Stimulated activated CD8-positive, alpha-beta memory T cell treated with anti-CD3 and anti-CD28 coated beads, Interleukin-4, amount 100 ng/mL, for 1 hour (primary cell): ENCODE measurements at places on chromosomes 11 and 22.

DNA sequence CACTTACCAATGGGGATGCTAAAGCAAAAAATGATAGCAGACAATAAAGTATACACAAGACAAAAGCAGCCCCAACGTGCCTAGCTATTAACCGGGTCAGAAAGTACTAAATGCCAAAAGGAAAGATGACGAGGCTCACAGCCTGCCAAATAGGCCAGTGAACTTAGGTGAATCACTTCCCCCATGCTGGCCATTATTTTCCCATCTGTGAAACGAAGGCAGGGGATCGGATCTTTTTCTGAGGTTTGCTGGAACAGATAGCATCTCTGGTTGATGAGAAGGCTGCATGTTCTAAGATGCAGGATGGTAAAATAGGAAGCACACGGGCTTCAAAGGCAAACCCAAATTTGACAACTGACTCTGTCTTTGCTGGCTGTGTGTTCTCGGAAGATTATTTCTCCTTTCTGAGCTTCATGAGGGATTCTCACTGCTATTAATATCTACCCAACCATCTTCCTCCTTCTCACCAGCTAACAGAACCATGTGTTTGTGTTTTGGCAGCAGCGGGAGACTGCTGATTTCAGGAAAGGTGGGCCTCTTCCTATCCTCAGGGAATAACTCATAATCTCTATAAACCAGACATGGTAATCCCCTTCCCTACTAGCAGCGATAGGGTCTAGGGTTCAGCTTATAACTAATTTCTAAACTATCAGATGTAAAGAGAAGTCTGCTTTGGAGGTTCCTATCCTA lies 390.7 kb downstream of the LARGE1 start:
- no peak for DNase-seq

- DNase-seq: no peak
Observed at GRCh38 chr11:114925591-114925990, 247.3 kb downstream of the NXPE2 start.

DNA sequence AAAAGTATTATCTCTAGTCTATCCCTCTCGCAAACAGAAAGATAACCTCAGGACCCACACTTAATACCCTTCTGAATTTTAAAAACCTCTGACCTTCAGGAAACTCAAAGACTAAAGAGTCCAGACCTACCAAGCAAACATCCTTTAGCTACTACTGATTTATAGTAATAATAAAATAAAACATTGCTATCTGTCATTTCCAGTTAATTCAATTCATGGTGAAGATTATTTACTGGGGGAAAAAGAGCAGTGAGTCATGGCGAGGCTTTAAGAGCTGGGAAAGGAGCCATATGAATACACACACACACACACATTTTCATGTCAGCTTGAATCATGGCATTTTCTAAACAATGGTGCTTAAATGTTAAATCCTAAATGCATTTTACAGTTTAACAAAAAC lies 87.1 kb downstream of the FAM76B start:
- DNase-seq: no peak

DNA sequence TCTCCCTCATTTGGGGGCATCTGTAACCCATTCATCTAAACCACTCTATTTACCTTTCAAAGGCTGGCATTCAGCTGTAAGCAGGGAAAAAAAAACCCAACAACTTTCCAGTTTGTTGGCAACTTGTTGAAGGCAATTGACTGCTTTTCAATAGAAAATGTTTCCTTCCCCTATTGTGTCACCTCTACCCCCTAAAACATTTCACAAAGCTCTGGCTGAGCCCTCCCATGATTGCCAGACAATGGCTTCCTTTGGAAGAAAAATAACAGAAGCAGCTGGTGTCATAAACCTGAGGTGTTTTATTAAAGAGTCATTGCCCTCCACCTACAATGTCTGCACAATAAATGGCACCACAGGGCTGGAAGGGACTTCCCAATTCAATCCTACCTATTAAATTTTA lies 22.1 kb upstream of the PSMA1 start:
- no peak for DNase-seq

DNA sequence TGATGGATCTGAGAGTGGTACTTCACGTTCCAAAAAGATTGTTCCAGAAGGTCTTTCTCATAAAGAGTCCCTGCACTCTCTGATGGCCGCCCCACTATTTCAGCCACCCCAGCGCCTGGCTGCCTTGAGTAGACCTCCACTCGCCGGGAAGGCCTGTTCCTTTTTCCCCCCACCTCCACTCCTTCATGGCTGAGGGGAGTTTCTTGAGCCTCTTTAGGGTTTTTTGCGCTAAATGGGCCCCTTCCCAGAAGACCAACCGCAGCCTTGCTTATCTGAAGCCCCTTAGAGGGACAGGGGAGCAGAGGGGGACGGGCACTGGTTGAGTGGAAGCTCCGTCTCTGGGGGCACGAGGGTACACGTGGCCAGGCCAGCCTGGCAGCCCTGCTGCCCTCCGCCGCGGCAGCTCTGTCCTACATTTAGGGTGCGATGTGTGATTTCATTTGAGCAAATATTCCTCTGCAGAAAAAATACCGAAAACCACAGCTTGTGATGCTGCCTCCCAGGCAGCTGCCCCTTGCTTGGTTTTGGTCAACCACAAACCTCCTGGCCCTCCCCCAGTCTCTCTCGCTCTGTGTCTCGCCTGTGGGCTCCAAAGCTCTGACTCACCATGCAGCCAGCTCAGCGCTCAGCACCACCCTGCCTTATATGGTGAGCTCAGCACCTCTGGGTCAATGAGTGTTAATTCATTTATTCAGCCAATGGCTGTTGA lies 88.7 kb downstream of the TP53I11 start:
- peak; percentile 60 for DNase-seq

- DNase-seq: no peak
Observed at GRCh38 chr11:28547321-28547741, 439.1 kb downstream of the METTL15 start.

- DNase-seq: no peak
Observed at GRCh38 chr11:119324189-119324588, 7.3 kb upstream of the MCAM start.

DNA sequence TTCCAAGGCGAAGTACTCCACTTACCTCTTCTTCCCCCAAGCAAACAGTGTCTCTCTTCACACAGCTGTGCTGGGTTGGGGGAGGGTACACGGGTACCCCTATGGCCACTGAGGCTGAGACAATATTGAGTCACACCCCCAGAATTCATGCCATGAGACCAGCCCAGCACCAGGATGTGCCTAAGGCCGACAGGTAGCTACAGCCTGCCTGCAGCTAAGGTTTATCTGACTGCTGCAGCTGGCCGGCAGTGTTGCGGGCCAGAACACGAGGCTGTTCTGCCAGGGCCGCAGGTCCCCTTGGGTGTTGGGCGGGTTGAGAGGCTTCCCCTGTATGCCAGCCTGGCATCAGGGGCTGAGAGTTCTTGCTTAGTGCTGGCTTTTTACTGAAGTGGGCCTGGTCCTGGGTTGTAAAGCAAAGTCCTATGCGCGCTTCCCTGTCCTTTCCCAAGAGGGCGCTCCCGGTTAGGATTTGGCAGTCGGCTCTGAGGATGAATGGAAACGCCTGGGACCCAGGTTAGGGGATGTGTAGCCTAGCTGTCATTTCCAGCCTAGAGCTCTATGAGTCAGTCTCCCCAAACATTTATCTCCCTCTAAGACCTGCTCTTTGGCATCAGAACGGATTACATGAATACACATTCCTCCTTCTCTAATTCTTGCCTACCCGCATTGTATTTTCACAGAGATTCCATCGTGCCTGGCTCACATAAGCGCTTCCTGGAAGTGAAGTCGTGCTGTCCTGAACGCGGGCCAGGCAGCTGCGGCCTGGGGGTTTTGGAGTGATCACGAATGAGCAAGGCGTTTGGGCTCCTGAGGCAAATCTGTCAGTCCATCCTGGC lies 7.1 kb downstream of the USP18 start:
- DNase-seq: no peak

DNA sequence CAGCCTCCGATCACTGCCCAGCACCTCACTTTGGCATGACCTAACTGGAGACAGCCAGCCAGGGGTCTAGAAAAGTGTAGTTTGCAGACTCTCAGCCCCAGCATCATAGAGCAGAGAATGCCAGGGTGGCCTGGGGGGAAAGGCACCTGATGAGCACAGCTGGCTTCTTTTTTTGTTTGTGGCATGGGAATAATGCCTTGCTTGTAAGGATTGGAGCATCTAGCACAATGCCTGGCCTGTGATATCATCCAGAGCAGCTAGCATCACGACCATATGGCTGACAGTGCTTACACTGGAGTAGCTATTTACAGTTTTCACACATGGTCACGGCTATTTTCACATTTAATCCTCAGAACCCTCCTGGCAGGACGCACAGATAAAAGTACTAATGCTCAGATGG lies 594.8 kb upstream of the B3GAT1 start:
- no peak for DNase-seq

DNA sequence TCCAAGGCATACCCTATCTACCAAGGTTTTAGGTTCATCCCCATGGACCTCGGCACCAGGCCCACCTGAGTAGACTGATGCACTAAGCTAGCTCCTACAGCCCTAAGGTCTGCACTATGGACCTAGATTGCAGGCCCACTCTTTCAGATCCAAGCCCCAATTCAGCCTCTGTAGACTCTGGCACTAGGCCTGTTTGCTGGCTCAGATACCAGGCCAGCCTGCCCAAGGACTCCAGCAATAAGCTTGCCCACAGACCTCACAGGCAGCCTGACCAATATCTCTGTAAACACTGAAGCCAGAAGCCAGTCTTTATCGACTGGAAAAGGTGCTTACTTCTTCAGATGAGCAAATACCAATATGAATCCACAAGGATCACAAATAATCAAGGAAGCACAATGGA lies 411.3 kb downstream of the INSC start:
- no peak for DNase-seq

DNA sequence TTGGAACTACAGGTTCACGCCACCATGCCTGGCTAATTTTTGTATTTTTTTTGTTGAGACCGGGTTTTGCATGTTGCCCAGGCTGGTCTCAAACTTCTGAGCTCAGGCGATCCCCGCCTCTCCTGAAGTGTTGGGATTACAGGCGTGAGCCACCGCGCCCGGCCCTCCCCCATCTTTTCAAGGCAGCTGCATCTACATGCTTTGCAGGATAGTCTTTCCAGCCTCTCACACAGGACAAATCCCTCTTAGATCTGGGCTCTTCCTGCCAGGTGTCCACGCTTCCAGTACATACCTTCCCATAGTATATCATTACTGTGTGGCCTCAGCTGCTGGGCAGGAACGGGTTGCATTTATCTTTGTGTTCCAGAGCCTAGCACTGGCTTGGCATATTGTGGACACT lies 49.7 kb downstream of the C11orf96 start:
- DNase-seq: no peak

- DNase-seq: no peak
Observed at GRCh38 chr11:45332276-45332934, 46.3 kb upstream of the SYT13 start.

- DNase-seq: no peak
Observed at GRCh38 chr22:21964234-21964633, 11.6 kb upstream of the PPM1F start.

DNA sequence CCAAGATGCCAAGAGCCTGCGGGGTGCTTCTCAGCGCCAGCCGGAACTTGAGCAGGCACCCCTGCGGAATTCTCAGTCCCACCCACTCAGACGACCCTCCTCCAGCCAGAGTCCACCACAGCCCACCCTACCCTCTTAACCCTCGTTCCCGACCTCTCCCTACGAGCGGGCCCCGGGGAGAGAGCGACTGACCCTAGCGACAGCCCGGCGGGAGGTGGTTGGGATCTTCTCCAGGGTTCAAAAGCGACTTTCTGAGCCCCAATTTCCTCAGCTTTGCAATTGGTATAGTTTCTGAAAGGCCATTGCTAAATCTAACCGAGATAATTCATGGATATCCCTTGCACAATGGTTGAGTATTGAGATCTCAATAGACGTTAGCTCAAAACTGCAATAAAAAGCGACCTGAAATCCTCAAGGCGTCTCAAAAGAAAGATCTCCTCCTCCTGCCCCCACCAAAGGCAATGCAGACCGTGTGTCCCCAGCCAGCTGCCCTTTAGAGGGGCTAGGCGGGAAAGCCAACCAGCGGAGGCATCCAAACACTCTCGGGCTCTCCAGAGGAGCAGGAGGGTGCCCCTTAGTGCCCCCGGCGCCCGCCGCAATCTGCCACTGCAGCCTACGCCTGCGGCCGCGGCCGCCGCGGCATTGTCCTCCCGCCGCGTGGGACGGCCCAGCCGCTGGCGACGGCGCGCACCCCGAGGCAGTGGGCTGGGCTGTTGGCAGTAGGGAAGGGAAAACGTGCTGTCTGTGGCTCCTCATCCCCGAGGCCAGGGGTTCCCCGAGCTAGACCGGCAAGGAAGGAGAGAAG lies 1.5 kb upstream of the SLC6A5 start:
- DNase-seq: no peak

- no peak for DNase-seq
Observed at GRCh38 chr22:27223317-27224177, 566.2 kb downstream of the MIAT start.

- no peak for DNase-seq
Observed at GRCh38 chr11:12167061-12168000, 56.9 kb downstream of the MICAL2 start.
